CD4-positive, alpha-beta T cell treated with Interleukin-15 for 1 hour (primary cell): ENCODE measurements at places on chromosomes 1 and 21.

DNA sequence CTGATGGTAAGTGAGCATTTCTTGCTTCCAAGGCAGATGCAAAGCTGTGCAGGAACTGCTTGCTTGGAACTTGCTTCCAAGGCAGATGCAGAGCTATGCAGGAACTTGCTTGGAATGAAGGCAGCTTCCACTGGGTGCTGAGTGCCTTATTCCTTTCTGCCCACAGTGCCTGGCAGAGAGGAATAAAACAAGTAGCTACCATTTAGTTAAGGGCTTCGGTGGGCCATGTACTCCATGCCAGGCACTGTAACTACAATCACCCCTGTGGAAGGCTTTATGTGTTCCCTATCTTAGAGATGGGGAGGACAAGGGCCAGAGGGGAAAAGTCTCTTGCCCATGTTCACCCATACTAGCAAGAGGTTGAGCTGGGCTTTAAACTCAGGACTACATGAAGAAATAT, 8.3 kb downstream of the MROH7 start:
- DNase-seq: no peak

DNA sequence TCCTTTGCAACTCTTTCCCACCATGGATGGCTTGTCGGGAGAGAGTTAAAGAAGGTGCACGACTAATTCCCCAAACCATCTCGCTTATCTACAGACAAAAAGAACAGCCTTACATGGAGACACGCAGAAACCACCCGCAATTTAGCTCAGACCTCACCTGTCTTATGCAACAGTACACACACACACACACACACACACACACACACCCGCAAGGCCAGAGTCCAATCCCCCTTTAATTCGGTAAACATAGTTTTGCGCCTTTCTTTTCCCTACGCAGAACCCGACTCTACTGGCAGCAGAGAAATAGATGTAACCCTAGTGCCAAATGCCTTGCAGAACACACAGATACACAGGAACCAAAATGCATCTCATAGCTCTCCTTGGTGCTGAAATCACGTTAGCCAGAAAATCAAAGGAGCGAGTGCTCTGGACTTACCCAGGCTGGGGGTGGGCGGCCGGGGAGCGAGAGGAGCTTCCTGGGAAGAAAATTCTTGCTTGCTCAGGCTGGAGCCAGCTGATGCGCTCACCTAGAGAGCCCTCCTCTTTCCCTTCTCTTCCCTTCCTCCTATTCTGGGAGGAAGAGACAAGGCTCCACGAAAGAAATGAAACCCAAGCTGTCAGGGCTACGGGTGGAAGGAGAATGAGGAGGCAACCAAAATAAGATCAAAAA, 470 bp downstream of the TNR start:
- no peak for DNase-seq

GRCh38 chr1:53835491-53835890, 2.6 kb downstream of the NDC1 start:
- no peak for DNase-seq

DNA sequence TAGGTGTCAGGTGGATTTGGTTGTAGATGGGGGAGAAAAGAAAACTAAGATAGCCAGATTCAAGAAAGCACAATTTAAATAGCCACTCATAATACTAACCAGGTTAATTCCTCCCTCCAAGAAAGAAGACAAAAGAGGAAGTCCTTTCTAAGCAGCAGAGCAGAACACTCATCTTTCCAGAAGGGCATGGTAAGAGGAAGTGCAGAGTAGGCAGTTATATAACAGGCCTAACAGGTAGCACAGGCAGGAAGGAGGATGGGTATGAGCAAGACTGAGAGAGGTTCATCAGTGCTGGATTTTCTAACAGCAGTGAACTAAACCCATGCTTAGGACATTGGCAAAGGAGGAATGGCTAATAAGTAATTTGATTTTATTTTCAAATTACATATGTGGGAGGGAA, 517.5 kb downstream of the PLPP3 start:
- no peak for DNase-seq

- no peak for DNase-seq
Observed at GRCh38 chr21:41249476-41249875, 67.1 kb upstream of the FAM3B start.

GRCh38 chr21:27220416-27220815, 253.5 kb upstream of the ADAMTS5 start:
- no peak for DNase-seq

DNA sequence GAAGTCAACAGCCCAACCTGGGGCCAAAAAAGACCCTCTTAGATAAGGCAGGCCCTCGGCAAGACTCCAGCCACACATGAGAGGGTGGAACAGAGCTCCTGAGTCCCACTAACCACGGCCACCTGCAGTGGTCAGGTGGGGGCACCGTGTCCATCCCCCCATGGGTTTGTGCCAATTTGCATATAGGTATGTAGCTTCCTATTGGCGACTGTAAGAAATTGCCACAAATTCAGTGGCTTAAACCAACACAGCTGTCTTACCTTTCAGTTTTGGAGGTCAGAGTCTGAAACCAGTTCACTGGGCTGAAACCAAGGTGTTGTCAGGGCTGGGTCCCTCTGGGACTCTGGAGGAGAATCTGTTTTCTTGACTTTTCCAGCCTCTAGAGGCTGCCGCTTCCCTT, 59.3 kb downstream of the COL18A1 start:
- DNase-seq: no peak

DNA sequence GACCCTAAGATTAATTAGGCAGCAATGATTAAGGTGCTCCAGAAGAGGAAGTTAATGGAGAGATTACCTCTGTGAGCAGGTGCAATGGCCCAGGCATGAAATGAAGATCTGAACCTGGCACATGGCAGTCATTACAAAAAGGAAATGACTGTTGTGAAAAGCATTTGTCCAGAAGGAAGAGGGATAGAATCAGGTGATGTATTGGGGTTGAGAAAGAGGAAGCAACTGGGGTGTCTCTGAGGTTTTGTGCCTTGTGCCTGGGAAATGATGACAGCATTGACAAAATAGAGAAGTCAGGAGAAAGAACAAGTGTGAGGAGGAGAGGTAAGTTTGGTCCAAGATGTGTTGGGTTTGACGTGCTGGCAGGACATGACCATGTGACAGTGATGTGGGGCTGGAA, 5.6 kb downstream of the CRCT1 start:
- no peak for DNase-seq

- no peak for DNase-seq
Observed at GRCh38 chr1:227603327-227603726, 40.0 kb downstream of the ZNF678 start.

- DNase-seq: no peak
Observed at GRCh38 chr1:45001011-45001481, 10.1 kb downstream of the HECTD3 start.

DNA sequence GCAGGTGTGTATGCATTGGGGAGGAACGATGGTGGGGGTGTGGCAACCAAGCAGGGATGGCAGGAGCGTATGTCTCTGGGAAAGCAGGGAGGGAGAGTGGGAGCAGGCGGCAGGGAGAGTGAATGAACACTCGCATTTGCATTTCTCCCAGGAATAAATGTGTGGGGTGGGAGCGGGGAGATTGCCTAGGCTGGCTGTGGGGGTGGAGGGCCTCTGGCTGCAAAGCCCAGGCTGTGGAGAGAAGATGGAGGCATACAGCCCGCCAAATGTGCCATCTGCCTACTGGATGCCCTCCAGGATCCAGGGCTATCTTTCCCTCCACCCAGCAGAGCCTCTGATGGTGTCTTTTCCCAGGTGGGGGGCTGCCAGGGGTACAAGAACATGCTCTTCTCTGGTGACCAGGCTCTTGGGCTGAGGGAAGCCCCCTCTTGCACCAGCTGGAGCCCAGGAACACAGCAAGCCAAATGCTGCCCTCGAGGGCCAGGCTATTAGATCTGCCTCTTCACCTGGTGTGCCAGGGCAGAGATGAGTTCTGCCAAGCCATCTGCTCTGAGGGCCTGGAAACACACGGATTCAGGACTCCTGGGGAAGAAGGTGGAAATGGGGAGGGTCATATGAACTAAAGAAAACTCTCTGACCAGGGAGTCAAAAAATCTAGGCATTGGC, 1.7 kb upstream of the OPTC start:
- no peak for DNase-seq

DNA sequence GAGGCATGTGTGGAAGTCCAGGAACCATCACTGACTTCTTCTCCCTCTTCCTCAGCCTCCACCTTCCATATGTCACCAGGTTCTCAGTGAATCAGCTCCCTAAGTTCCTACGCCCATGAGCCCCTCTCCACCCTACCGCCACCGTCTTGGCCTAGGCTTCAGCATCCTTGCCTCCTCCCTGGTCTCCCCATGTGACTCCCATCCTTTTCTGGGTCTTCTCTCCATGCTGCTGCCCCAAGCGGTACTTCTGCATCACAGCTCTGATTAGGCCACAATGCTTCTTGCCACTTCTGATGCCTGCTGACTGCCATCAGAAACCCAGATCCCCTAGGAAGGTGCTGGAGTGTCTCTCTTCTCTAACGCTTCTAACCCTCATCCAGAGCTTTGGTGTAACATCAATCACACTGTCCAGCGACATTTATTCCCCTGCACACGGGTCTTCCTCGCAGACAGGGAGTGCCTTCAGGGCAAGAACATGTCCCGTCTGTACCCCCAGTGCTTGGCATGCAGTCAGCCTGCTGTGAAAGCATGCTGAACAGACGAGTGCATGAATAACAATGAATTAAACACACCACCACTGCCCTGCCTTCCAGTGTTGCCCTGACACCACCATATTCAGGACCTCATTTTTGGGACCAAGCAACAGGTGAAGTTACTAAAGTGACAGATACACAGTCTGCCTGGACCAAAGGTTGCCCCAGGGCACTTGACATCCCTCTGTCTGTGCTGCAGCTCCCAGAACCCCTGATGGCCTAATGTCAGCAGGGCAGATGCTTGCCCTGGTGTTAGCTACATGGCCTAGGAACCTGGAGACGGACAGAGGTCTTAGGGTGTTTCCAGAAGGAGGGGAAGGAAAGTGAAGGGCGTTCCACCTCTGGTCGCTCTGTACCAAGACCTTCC, 158.7 kb upstream of the EDN2 start:
- no peak for DNase-seq

DNA sequence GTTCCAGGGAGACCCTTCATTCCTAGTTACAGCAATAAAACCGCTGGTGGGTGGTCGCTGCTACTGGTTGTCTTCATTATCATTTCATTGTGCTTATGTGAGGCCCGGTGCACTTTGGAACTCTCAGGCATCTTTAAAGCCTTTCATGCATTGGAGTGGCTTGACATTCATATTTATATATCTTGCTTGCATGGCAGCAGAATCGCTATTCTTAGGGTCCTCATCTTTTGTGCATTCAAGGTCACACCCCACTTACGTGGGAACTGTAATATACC, 110.1 kb downstream of the ZBTB18 start:
- DNase-seq: no peak

GRCh38 chr21:44952929-44953627, 13.2 kb downstream of the SLX9 start:
- DNase-seq: no peak

- no peak for DNase-seq
Observed at GRCh38 chr1:39720094-39720999, 18.3 kb upstream of the PPIE start.

GRCh38 chr1:14997646-14998276, 155.8 kb upstream of the TMEM51 start:
- DNase-seq: no peak

DNA sequence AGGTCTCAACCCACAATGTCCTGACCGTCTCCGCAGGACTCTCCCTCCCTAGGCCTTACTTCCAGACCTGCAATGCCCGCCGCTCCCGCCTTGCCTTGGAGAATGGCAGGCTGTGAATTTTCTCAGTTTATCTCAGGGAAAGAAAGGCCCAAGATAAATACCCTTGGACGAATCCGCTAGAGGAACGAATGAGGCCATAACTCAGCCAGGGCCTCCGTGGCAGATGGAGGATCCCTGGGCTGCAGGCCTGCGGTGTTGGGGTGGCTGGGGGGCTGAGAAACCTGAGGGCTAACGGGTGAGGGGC, 29.9 kb upstream of the DISP3 start:
- DNase-seq: no peak

- no peak for DNase-seq
Observed at GRCh38 chr1:17436380-17437174, 2.9 kb downstream of the RCC2 start.

DNA sequence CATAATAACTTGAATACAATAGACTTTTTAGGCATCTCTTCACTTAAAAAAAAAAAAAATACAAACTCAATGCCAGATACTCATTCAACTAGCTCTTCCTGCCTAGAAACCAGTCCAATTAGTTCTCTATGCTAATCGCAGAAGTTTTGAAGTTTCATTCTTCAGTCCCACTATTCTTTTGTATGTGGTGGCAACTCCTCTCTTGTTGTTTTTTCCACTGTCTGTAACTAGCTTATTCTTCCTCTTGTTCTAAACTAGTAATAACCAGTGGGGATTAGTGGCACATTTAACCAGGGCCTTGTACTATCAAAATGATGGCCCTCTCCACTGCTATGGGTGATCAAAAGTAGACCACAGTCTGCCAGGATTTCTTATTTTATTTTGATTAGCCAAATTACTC, 52.5 kb downstream of the SELENOF start:
- no peak for DNase-seq

- DNase-seq: no peak
Observed at GRCh38 chr1:16165548-16165947, 9.7 kb upstream of the EPHA2 start.

- peak; percentile 62 for DNase-seq
Observed at GRCh38 chr1:234309598-234310459, 63.4 kb upstream of the COA6 start.

GRCh38 chr1:151005729-151006319, 878 bp downstream of the MINDY1 start:
- DNase-seq: no peak

DNA sequence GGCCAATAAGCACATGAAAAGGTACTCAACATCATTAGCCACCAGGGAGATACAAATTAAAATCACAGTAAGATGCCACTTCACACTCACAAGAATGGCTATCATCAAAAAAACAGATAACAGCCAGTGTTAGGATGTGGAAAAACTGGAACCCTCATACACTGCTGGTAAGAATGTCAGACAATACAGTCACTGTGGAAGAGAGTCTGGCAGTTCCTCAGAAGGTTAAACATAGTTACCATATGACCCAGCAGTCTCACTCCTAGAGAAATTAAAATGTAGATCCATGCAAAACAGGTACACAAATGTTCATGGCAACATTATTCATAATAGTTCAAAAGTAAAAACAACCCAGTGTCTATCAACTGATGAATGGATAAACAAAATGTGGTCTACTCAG, 33.3 kb downstream of the LDLRAD1 start:
- no peak for DNase-seq

DNA sequence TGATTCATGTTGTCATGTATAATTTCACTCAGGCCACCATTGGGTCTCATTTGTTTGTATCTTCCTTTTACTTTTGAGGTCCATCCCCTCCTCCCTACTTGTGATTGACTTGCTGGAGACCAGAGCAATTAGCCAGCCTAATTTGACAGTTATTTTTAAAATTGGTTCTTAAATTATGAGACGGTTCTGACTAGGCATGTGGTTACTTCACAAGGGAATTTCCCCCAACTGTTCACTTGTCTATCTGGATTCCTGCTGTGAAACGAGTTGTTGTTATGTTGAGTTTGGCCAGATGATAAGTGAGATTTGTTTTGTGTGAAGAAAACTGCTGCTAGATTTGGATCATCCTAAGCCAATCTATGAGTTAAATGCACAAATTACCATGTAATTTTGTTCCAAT, 359.1 kb downstream of the BARHL2 start:
- no peak for DNase-seq
